ENCODE measurements at places on chromosomes 1 and 21. TPM values are rescaled to one million over a fixed set of nuclear protein-coding genes. Genes with fewer than 3 reads are reported as not detected.

GRCh38 chr1:26072305-26072704 lies 4.9 kb upstream of the TRIM63 start:
- no peak for DNase-seq

GRCh38 chr1:27634177-27634984 lies 604 bp downstream of the FGR start:
- DNase-seq, result no peak

- DNase-seq, result no peak
These were observed 65.2 kb downstream of the PUM1 start for GRCh38 chr1:31000301-31000700.

DNA sequence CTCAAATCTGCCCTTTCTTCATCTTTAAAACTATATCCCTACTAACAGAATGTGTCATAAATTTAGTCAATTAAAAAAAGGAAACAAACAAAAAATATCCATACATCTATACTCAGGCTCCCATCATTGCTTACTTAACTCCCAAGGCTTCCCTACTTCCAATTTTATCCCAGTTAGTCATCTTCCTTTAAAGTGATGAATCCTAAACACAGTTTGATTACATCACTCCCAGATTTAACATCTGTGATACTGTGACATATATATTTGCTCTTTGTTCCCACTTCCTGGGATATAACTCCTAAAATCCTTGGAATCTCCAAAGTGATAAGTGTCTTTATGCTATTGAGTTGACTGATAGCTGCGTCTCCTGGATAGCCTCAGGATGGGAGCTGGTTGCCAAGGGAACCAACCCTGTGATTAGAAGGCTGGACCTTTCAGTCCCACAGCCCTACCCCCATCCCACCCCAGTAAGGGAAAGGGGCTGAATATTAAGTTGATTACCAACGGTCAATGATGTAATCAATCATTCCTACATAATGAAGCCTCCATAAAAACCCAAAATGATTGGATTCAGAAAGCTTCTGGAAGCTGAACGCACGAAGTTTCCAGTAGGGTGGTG lies 21.6 kb downstream of the GLMN start:
- no peak for DNase-seq

- no peak for DNase-seq
These were observed 44.3 kb downstream of the TPR start for GRCh38 chr1:186330758-186331157.

- DNase-seq, result no peak
These were observed 37.9 kb downstream of the RGL1 start for GRCh38 chr1:183842795-183843144.

DNA sequence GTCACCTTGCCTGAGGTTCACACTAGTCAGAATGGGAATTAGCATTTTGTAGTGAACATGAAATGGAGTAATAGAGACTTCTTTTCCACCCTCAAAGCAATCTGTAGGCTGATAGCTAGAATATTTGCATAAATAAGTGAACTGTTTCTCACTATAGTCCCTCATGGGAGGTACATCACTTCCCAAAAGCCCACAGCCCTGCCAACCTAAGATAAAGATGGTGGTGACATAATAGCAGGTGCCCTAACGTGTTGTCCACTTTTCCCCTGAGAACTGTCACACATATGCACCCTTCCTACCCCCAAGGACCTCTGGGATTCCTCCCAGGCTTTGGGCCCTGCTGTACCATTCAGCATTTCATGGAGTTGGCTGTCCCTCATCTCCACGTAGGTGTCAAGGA lies 4.4 kb downstream of the TMEM35B start:
- no peak for DNase-seq

DNA sequence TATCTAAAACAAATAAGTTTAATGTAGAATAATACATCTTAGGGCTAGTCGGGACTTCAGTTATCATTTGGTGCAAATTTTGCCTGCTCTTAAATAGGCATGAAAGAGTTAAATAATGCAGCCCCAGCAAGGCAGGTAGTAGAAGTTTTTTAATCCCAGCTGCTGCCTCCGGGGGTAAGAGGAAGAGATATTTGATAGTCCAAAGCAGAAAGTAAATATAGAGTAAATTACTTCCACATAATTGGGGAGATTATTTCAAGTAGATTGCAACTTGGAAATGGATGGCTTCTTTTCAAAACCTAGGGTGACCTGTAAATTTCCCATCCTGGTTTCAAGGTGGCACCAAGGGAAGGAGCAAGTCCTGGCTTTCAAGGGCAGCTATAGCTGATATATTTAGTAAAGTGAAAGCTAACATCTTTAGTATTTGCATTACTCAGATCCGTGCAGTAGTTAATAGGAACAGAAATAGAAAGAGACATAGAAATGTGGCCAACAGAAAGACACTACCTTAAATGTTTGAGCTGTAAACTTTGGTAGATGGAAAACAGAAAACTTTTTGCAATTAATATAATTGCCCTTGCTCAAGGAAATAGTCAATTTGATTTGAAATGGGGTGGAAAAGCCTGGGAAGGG lies 109.1 kb downstream of the LMO4 start:
- DNase-seq, result no peak

DNA sequence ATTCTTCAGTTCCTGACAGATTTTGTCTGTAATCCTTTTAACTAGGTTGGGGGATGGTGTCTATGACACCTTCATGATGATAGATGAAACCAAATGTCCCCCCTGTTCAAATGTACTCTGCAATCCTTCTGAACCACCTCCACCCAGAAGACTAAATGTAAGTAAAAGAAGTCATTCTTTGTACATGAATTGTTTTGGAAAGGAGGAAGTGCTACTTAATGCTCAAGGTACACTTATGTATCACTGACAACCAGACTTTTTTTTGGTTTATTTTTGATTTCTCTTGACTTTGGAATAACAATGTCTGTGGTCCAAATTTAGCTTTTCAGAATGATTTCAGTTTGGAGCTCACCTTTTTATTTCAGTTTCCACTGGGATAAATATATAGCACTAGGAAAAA lies 2.3 kb downstream of the DYRK3 start:
- DNase-seq, result no peak

- no peak for DNase-seq
These were observed 87.8 kb upstream of the S1PR1 start for GRCh38 chr1:101148980-101149379.

GRCh38 chr1:29557701-29558600 lies 321.6 kb downstream of the PTPRU start:
- DNase-seq, result no peak

DNA sequence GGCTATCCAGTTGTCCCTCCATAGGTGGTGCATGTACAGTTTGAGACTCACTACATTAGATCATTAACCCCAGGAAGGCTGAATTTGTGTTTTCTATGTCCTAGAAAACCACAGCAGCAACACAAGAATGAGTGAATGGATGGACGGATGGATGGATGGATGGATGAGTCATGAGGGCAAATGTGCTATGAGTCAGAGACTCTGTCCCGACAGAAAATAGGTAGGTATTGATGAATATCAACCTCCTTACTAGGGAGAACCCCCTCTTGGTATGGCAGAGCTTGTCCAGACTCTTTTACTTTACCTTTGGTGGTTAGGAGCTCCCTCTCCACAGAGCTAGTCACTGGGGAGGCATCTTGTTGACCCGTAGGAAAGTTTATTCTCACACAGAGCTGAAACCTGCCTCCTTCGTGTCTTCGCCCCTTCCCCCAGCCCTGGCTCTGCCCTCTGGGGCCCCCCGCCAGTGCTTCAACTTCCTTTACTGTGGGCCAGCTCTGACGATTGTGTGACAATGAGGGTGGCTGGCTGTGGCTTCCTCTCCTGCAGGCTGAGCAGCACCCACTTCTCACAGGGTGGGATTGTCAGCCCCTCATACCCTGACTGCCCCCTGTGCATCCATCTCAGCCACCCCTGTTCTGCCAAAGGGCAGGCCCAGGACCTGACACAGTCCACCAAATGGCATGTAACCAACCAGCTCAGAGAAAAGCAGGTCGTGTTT lies 145.2 kb downstream of the FOXD2 start:
- DNase-seq, result no peak

DNA sequence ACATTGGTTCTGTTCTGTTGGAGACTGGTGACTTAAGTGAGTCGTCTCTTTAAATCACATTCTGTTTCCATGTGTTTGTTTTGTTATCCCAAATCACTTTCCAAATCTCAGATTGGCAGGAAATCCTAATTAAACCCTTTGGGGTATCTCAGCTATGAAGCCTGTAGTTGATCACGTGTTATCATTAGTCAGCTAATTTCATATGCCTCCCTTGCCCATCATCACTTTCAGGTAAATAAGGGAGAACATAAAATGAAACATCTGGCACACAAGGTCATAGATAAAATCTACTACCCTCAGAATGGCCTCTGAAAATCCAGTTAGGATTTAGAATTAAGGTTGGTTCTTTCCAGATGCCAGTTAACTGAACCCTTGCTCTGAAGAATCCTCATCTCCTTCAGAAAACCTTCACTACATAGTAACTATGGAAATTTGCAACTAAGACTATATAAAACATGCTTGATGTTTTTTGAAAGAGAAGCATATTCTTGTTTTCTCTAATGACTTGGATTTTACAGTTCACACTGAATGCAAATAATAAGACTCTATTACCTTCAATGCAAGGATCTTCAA lies 401.5 kb downstream of the DSCAM start:
- no peak for DNase-seq

DNA sequence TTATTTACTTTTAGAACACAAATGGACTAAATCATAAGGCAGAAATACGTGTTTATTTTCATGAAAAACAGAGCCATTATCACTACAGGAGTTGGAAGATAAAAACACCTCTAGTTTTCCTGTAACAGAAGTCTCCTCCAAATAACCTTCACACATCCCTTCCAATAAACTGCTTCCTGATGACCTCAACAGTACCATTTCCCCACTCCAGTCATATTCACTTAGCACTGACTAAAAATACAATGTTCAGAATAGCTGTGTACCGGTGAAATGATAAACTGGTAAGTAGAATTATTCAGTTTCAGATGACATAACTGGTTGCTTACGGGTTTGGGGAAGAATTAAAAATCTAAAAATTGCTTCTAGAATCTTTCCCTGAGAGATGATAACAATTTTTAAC lies 137.9 kb downstream of the DENND1B start:
- no peak for DNase-seq

DNA sequence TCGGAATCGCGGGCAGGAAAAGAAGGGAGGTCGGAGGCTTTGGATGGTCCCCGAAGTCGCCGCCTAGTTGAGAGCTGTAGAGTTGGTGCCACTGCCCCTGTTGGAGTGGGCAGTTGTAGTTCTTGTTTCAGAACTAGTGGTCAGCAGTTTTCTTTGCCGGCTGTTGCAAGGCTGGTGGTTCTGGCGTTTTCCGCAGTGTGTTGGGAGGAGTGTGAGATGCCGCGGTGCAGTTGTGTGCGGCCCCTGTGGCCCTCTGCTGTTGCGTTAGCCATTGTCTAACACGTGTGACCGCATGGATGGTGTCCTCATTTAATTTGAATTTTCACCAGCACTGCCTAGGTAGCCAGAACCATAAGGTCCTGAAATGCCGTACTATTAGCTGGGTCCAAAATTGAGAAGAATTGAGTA lies 1.4 kb downstream of the ARF1 start:
- no peak for DNase-seq

DNA sequence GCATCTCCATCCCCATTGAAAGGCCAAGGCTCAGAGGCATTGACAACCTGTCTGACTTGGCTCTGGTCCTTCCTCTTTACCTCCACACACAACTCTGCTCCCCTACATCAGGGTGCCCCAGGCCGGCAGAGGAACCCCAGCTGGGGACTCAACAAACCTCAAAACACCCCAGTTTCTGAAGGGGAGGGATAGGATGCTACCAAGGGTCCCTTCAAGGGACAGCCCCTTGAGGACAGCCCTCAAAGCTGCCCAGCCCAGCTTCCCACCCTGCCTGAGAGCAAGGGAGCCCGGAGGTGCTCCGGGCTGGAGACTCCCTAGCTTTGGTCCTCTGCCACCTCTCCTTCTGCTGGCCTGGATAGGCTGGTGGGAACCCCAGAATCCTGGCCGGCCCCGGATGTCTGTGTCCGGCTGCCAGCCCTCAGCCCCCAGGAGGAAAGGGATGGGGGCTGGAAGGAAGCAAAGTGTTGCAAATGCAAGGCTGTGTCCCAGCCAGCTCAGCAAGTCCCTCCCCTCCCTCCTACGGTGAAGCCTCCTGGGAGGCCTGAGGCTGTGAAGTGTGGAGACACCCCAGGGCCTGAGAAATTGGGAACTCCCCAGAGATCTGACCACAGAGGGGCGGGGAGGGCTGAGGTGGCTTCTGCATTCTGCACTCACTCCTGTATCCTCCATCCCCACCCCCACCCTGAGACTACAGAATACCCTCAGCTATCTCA lies 1.1 kb upstream of the MARCKSL1 start:
- DNase-seq, result no peak

DNA sequence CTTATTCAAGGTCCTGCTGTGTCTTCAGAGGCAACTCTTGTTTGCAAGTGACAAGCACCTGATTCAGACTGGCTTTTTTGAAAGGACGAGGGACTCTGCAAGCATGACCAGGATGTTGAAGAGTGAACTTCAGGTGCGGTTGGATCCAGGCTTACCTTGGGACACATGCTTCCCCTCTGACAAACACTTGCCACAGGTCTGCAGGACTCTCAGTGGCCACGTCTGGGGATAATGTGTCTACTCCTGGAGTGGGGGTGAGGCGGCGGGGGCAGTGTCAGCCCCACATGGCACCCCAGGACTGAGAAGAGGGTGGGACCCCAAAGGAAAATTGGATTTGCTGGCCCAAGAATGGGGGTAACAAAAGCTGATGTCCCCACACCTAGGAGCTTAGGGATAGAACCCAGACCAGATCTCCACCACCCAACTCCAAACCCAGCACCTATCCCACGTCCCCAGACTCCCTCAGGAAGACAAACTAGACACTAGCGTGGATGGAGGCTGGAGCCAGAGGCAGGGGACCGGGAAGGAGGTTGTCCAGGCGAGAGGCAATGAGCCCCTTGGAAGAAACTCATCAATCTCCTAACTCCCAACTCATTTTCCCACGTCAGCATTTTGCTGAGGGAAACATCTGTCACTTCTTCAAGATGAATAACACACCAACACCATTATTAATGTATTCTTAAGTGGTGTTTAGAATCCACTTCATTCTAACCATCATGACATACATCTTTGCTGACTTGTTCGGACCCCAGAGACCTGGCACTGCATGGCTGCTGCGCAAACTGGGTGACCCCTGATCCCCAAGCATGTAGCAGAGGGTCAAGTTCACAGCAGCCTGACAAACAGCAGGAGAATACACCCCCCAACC lies 32.0 kb upstream of the LAPTM5 start:
- DNase-seq, result no peak

The TRIM67 gene
- total RNA-seq, result 29.4 TPM

The CCT3 gene
- total RNA-seq, result 162 TPM

The WNT9A gene
- total RNA-seq, result 1.9 TPM

The SEC22B gene
- total RNA-seq, result 31.8 TPM
